ENCODE measurements at places on chromosomes 4 and X. TPM values are rescaled to one million over a fixed set of nuclear protein-coding genes. Genes with fewer than 3 reads are reported as not detected.

Gene AKAP4
- not detected for total RNA-seq

Gene TCEAL9
- 42.9 TPM for total RNA-seq

Gene RRH
- 0.46 TPM for total RNA-seq

Gene FGF5
- 0.69 TPM for total RNA-seq

Gene GAGE12H
- total RNA-seq: not detected

Gene IL2
- not detected for total RNA-seq

Gene BDH2
- 19.8 TPM for total RNA-seq

Gene PGAM4
- not detected for total RNA-seq

Gene RAB41
- total RNA-seq: not detected

Gene MAPK10
- 217 TPM for total RNA-seq

Gene SNCA
- total RNA-seq: 158 TPM

Gene SHOX
- 0.23 TPM for total RNA-seq

Gene ASB9
- 1.2 TPM for total RNA-seq

Gene ASMTL
- 25.4 TPM for total RNA-seq

Gene SLIT2
- 36.7 TPM for total RNA-seq

Gene SOX3
- 3.7 TPM for total RNA-seq
